ENCODE measurements at places on chromosomes 16 and 17. TPM values are rescaled to one million over a fixed set of nuclear protein-coding genes. Genes with fewer than 3 reads are reported as not detected.

The ABCC11 gene
- total RNA-seq, result not detected

The WNK4 gene
- total RNA-seq, result 0.70 TPM

The DNAAF1 gene
- total RNA-seq, result not detected

The DHRS7C gene
- total RNA-seq, result not detected

The ITGAL gene
- total RNA-seq, result 640 TPM

The TMIGD1 gene
- total RNA-seq, result not detected

The NPIPB8 gene
- not detected for total RNA-seq

The ZNF785 gene
- 28.4 TPM for total RNA-seq

The ADAD2 gene
- total RNA-seq, result not detected

DNA sequence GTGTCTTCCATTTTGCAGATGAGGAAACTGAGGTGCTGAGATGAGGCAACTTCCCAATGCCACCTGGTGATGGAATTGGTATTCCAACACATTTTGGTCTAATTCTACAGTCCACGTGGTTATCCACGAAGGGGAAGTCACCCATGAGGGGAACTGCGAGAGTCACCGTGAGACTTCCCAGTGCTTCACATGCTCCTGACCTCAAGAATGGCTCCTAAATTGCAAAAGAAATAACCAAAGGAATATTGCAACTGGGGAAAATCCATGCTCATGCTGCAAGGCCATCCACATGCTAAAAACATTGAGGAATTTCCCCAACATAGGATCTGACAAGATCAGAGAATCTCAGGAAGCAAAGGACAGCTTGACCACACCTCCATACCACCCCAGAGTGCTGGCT is 153.9 kb downstream of the HS3ST3B1 start:
- DNase-seq, result no peak

GRCh38 chr16:23368469-23368868 is 66.4 kb downstream of the SCNN1B start:
- DNase-seq, result no peak

- DNase-seq, result no peak
Observed at GRCh38 chr17:35683591-35683990, 47.8 kb upstream of the RASL10B start.

DNA sequence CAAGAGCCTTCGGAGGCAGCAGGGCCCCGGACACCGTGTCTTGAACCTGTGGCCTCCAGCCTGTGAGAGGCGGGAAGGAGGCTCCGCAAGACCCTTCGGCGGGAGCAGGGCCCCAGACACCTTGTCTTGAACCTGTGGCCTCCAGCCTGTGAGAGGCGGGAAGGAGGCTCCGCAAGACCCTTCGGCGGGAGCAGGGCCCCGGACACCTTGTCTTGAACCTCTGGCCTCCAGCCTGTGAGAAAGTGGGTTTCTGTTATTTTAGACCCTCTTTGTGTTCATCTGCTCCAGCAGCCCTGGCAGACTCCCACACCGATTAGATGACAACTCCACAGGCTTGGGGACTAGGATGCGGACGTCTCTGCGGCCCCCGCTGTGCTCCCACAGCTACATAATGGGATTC is 30.0 kb downstream of the FBXO31 start:
- DNase-seq, result no peak

GRCh38 chr16:79328402-79329165 is 272.0 kb downstream of the MAF start:
- no peak for DNase-seq

- no peak for DNase-seq
Observed at GRCh38 chr17:47808830-47809480, 12.6 kb downstream of the OSBPL7 start.

GRCh38 chr17:59829217-59830006 is 63.3 kb downstream of the TUBD1 start:
- no peak for DNase-seq

- no peak for DNase-seq
Observed at GRCh38 chr16:68345958-68346635, 35.3 kb downstream of the PRMT7 start.

DNA sequence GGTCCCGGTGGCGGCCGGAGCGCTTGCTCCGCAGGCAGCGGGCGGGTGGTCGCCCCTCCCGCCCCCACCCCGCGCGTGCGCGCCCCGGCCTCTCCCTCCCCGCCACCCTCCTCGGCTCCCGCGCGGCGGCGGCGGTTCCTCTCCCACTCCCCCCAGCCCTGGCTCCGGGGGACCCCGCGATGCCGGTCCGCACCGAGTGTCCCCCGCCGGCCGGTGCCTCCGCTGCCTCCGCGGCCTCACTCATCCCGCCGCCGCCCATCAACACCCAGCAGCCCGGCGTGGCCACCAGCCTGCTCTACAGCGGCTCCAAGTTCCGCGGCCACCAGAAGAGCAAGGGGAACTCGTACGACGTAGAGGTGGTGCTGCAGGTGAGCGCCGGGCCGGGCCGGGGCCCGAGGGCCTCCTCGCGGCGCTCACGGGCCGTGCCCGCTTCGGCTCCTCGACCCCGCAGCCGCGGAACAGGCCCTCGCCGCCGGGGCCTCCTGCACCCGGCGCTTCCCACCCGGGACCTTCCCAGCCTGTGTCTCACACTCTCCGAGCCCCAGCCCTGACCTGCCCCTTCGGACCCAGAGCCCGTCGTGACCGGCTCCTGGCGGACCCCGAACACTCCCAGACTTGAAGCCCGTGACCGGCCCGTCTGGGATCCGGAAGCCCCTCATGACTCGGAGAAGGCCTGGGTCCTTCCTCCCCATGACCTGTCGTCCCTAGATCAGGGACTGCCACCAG is 490 bp downstream of the GID4 start:
- peak; percentile 16 for DNase-seq

- DNase-seq, result no peak
Observed at GRCh38 chr16:49596648-49597291, 223.2 kb downstream of the C16orf78 start.

- no peak for DNase-seq
Observed at GRCh38 chr17:17474341-17474740, 2.5 kb upstream of the MED9 start.

Data from T-cell (primary cell).